ENCODE measurements at places on chromosomes 3 and 15. TPM values are rescaled to one million over a fixed set of nuclear protein-coding genes. Genes with fewer than 3 reads are reported as not detected.

The LRRC31 gene
- not detected for total RNA-seq

- no peak for DNase-seq
Observed at GRCh38 chr3:18044971-18045880, 302.8 kb upstream of the TBC1D5 start.

DNA sequence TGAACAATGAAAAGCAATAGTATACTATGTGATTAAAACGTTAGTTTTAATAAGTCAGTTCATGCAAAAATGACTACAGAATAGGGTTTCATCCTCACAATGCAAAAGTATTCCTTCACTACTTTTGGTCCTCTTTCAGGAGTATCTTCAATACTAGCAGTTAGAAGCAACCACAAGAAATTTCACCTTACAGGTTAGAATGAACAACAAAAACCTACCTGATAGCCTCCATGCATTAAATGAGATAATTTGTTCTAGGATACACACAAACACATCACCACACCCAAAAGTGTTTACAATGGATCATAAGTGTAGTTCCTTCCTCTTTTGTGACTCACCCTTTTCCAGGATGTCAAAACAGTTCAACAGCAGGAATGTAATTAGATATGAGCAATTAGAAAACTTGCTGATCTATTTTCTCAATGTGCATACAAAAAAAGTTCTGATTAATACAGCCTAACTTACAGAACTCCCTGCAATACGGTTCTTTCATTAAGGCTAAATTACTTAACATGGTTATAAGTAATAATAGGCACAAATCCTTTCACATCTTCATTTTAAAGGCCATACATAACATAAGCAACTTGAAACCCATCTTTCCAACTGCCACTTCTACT lies 21.6 kb downstream of the UACA start:
- DNase-seq: no peak

The RGMA gene
- 0.48 TPM for total RNA-seq

DNA sequence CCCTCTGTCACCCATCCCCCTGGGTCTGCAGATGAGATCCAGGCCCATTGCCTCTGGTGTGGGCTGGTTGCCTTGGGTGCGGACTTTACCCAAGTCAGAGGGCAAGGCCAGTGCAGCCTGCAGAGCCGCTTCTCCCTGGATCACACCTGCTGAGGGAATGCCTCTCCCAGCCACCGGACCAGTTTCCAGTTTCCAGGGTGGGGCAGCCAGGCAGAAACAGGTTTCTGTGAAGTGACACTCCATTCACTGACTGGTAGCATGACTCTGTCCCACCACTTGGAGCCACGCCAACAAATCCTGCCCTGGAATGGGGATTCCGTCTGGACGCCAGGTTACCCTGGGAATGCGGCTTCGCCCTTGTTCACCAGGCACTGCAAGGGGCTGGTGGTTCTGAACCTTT lies 30.0 kb downstream of the PAQR5 start:
- no peak for DNase-seq

- peak; percentile 77 for DNase-seq
Observed at GRCh38 chr3:66598168-66598567, 97.3 kb upstream of the LRIG1 start.

- no peak for DNase-seq
Observed at GRCh38 chr3:31754575-31755278, 222.0 kb downstream of the STT3B start.

DNA sequence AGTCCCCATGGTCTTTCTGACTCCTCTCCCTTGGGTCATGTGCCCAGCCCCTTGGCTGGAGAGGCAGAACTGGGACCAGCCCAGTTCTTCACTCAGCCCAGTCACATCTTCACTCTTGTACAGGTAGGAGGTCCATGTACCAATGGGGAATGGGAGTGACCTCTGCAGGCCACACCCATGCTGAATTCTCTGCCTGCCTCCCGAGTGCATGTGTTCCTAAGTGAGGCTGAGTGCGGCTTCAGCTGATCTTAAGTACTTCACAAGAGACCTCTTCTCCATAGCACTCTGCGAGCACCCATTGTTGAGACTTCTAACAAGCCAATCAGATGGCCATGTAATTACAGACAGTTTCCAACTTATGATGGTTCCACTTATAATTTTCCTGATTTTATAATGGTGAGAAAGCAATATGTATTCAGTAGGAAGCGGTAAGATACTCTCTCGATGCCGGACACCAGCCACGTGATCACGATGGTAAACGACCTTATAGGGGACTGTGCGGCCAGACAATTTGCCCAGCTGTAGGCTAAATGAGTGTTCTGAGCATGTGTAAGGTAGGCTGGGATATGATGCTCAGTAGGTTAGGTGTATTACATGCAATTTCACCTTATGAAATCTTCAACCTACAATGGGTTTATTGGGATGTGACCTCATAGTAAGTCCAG lies 112.1 kb downstream of the KLF13 start:
- DNase-seq: no peak

- DNase-seq: peak; percentile 44
Observed at GRCh38 chr3:25377042-25377441, 51.0 kb upstream of the RARB start.

The PP2D1 gene
- total RNA-seq: 2.9 TPM

DNA sequence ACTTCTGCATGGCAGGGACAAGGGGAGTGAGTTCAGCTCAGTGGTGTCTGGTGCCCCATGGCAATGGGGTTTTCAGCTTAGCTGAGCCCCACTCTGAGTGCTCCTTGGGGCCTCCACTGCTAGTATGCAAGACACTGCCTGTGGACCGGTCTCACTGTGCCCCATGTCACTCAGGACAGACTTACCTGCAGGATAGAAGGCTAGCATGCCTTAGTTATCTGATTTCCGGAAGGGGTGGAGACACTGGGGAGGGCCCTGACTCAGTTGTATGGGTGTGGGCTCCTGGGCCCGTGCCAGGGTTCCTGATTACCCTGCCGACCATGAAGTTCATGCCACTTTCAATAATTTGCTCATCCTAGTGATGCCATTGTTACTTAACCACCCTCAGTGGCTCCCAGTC lies 4.3 kb upstream of the SLC6A20 start:
- no peak for DNase-seq

The MYEF2 gene
- total RNA-seq: 9.6 TPM

DNA sequence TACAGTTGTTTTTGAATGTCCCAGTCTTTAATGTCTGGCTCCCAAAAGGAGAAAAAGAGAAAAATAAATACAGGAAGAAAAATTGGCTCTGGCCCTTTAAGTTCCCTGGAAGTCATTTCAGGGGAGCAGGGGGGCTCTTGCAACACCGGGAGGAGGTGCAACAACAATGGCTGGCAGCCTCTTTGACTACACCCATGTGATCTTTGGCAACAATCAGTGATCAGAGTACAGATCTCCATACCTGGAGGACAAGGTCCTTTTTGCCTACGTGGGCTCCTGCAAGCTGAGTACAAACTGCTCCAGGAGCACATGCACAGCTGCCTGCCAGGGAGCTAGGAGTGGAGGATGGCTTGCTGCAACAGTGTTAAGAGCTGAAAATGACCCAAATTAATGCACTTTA lies 63.9 kb downstream of the GLCE start:
- no peak for DNase-seq

The RARRES1 gene
- 2.6 TPM for total RNA-seq

- DNase-seq: no peak
Observed at GRCh38 chr15:31159837-31160236, 58.3 kb upstream of the TRPM1 start.

The LSG1 gene
- 34.9 TPM for total RNA-seq

DNA sequence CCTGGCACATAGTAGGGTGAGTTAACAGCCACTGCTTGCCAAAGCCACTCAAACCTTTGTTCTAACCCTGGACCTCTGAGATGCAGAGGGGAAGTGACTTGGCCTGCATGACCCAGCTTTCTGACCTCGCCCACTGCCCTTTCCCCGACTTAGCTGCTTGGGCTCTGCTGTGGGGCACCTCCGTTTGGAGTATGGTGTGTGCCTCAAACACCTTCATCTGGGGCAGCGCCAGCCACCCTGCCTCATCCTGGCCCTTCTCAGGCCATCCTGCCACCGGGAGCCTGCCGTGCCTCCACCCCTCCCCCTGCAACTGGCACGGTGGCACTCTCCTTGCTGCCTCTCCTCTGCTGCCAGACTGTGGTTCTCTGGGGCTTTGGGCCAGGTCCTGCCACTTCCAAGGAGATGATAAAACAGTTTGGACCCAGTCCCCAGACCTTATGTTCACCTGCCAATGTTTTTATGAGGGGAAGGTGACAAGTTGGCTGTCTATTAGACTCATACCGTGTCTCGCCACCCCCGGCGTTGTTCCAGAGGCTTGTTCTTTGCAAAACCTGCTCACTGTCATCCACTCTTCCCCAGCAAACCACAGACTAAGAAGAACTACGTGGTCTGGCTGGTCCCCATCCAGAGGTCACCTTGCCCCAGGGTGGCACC lies 32.2 kb downstream of the SLC6A6 start:
- no peak for DNase-seq

GRCh38 chr3:12797892-12798558 lies 1.5 kb downstream of the CAND2 start:
- no peak for DNase-seq

The TF gene
- total RNA-seq: 7.9 TPM

The SLC22A13 gene
- total RNA-seq: 0.48 TPM

The ARGFX gene
- 16.1 TPM for total RNA-seq

Data from umbilical cord (tissue), 2 donors.